A549 treated with AZD2906 at 1 μM for 4 hours (cell line): ENCODE measurements at places on chromosomes 3 and 15. TPM values are rescaled to one million over a fixed set of nuclear protein-coding genes. Genes with fewer than 3 reads are reported as not detected.

Gene PIGZ
- 1.2 to 1.7 TPM (median 1.4 TPM) in 5 replicates for total RNA-seq

Gene PLAAT1
- total RNA-seq, result 0.10 to 0.16 TPM in 2 of 5 replicates, not detected in the others

Gene TAMM41
- total RNA-seq, result 23.1 to 29.6 TPM (median 27.8 TPM) in 5 replicates

Gene CAMK1
- total RNA-seq, result 15.0 to 17.7 TPM (median 16.1 TPM) in 5 replicates

Gene LTF
- total RNA-seq, result not detected in 5 replicates

Gene CYP1A1
- 1.2 to 2.2 TPM (median 1.7 TPM) in 5 replicates for total RNA-seq

Gene CEMIP
- total RNA-seq, result 0.78 to 1.2 TPM (median 1.0 TPM) in 5 replicates

Gene SLC24A5
- total RNA-seq, result not detected in 5 replicates

Gene ATP13A5
- not detected in 5 replicates for total RNA-seq

Gene ANKUB1
- not detected in 5 replicates for total RNA-seq

Gene TMOD3
- 43.3 to 76.3 TPM (median 55.8 TPM) in 5 replicates for total RNA-seq

Gene RHCG
- total RNA-seq, result 37.6 to 51.2 TPM (median 44.0 TPM) in 5 replicates

Gene STAG1
- 7.8 to 10.6 TPM (median 8.7 TPM) in 5 replicates for total RNA-seq

Gene CPN2
- not detected in 5 replicates for total RNA-seq

Gene SAMD7
- not detected in 5 replicates for total RNA-seq

Gene CHRM5
- 0.02 to 0.06 TPM (median 0.03 TPM) in 4 of 5 replicates, not detected in the other for total RNA-seq

Gene ZNF860
- total RNA-seq, result 1.2 to 2.0 TPM (median 1.4 TPM) in 5 replicates

Gene LRRN1
- 0.02 TPM in 1 of 5 replicates, not detected in the others for total RNA-seq

Gene ANAPC13
- total RNA-seq, result 45.5 to 51.8 TPM (median 46.1 TPM) in 5 replicates

Gene SLC28A2
- total RNA-seq, result 0.03 to 0.05 TPM in 2 of 5 replicates, not detected in the others

Gene BFSP2
- total RNA-seq, result not detected in 5 replicates

Gene SNURF
- total RNA-seq, result 4.7 to 11.3 TPM (median 9.3 TPM) in 5 replicates

Gene NEK10
- 0.66 to 0.84 TPM (median 0.68 TPM) in 5 replicates for total RNA-seq

Gene SAXO2
- total RNA-seq, result 2.0 to 3.1 TPM (median 2.1 TPM) in 5 replicates

Gene CSTA
- 0.81 to 1.1 TPM (median 0.86 TPM) in 5 replicates for total RNA-seq

Gene LRRC34
- not detected in 5 replicates for total RNA-seq

Gene ZDHHC23
- total RNA-seq, result 2.9 to 3.6 TPM (median 3.1 TPM) in 5 replicates

Gene ITIH4
- total RNA-seq, result 0.59 to 0.84 TPM (median 0.62 TPM) in 5 replicates

Gene LMAN1L
- 0.02 to 0.06 TPM in 2 of 5 replicates, not detected in the others for total RNA-seq

Gene IGSF10
- 0.24 to 0.49 TPM (median 0.32 TPM) in 5 replicates for total RNA-seq

Gene RGMA
- 0.20 to 0.49 TPM (median 0.37 TPM) in 5 replicates for total RNA-seq

Gene FRMD5
- 1.7 to 2.8 TPM (median 2.0 TPM) in 5 replicates for total RNA-seq

Gene SHC4
- total RNA-seq, result 0.61 to 1.2 TPM (median 0.77 TPM) in 5 replicates

Gene COL7A1
- 101 to 162 TPM (median 145 TPM) in 5 replicates for total RNA-seq

Gene PLA2G4E
- 0.06 TPM in 1 of 5 replicates, not detected in the others for total RNA-seq

Gene OR5K2
- total RNA-seq, result not detected in 5 replicates
